ENCODE measurements at places on chromosomes 5 and 9. TPM values are rescaled to one million over a fixed set of nuclear protein-coding genes. Genes with fewer than 3 reads are reported as not detected.

GRCh38 chr5:150503977-150504620 is 3.8 kb upstream of the NDST1 start:
- H3K4me3 ChIP-seq: no peak overlapping the region
- no peaks in the 10 kb centered on the region for H3K36me3 ChIP-seq
- no peaks in the 10 kb centered on the region for H3K27me3 ChIP-seq
- no peak for DNase-seq
- H3K27ac ChIP-seq: no peak overlapping the region
- H3K4me1 ChIP-seq: no peaks in the 10 kb centered on the region

- no peak overlapping the region for H3K27ac ChIP-seq
- H3K36me3 ChIP-seq: no peaks in the 10 kb centered on the region
- H3K27me3 ChIP-seq: no peaks in the 10 kb centered on the region
- no peak overlapping the region for H3K4me3 ChIP-seq
- H3K4me1 ChIP-seq: no peaks in the 10 kb centered on the region
Observed at GRCh38 chr5:39829441-39829840, 404.7 kb upstream of the DAB2 start.

DNA sequence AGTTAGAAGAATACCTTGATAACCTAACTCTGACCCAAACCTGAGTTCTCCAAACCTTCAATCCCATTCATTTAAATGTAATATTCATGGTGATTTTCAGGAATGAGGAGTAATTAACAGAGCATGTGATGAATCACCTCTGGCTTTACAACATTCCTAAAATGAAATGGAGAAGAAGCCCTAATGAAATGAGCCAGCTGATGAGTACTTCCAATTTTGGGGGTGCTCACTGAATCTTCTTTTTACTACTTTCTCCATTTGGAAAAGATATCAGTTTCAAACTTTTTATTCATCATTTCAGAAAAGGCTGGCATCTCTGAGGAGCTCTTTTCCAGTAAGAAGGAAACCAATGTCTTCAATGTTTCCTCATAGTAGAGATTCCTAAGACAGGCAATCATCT is 2.9 kb upstream of the SPINK5 start:
- no peak overlapping the region for H3K4me3 ChIP-seq
- H3K36me3 ChIP-seq: no peaks in the 10 kb centered on the region
- no peak overlapping the region for H3K27ac ChIP-seq
- H3K4me1 ChIP-seq: no peaks in the 10 kb centered on the region
- no peak for DNase-seq

- no peak for DNase-seq
- H3K36me3 ChIP-seq: no peaks in the 10 kb centered on the region
- H3K27me3 ChIP-seq: no peaks in the 10 kb centered on the region
- H3K27ac ChIP-seq: no peak overlapping the region
- no peak overlapping the region for H3K4me3 ChIP-seq
- H3K4me1 ChIP-seq: no peaks in the 10 kb centered on the region
Observed at GRCh38 chr5:121885630-121886029, 33.9 kb downstream of the FTMT start.

- H3K27ac ChIP-seq: no peak overlapping the region
- DNase-seq: no peak
- no peaks in the 10 kb centered on the region for H3K4me1 ChIP-seq
- no peaks in the 10 kb centered on the region for H3K36me3 ChIP-seq
- H3K4me3 ChIP-seq: no peak overlapping the region
- no peaks in the 10 kb centered on the region for H3K27me3 ChIP-seq
Observed at GRCh38 chr5:142046191-142046590, 33.4 kb upstream of the GNPDA1 start.

PTCH1 gene
- 60.9 TPM for total RNA-seq

SEC24A gene
- 25.0 TPM for total RNA-seq
